Chondrocyte (in vitro differentiated cells): ENCODE measurements at places on chromosomes 12 and 14.

GRCh38 chr14:31582836-31583452 is 21.7 kb downstream of the NUBPL start:
- no peak for DNase-seq

GRCh38 chr12:32860192-32860591 is 36.4 kb downstream of the PKP2 start:
- no peak for DNase-seq

DNA sequence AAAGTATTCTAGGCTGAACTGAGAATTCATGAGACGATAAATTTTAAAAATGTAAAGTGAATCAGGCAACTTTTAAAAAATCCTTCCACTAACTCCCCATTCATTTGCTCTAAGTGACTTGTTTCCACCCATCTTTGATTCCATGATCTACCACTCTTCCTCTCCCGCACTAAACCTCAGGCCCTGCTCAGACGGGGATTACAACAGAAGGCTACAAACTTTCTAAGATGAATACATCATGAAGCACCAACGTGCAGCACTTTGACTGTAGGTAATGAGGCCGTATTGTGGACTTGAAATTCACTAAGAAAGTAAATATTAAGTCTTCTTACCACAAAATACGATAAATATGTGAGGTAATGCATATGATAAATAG is 30.0 kb downstream of the TMEM132D start:
- no peak for DNase-seq

- DNase-seq = no peak
Observed at GRCh38 chr12:67650388-67651131, 2.0 kb downstream of the DYRK2 start.

DNA sequence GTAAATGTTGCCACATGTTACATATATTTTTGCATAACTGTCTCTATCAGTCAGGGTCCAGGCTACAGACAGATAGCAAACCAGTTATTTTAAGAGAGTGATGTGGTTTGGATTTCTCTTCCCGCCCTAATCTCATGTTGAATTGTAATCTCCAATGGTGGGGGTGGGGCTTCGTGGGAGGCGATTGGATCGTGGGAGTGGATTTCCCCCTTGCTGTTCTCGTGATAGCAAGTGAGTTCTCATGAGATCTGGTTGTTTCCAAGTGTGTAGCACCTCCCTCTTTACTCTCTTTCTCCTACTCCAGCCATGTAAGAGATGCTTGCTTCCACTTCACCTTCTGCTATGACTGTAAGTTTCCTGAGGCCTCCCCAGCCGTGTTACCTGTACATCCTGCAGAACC is 704.2 kb upstream of the TBX3 start:
- no peak for DNase-seq

GRCh38 chr12:53180931-53181645 is 363 bp upstream of the CSAD start:
- no peak for DNase-seq
